NCI-H1105 (cell line): ENCODE measurements at places on chromosomes 12 and 14.

GRCh38 chr12:28620281-28620680 lies 430.0 kb downstream of the CCDC91 start:
- peak; percentile 1 for DNase-seq

- no peak for DNase-seq
Observed at GRCh38 chr12:49953151-49953550, 2.6 kb downstream of the AQP2 start.

- no peak for DNase-seq
Observed at GRCh38 chr14:105247715-105248367, 492 bp upstream of the BTBD6 start.

GRCh38 chr12:96051756-96052485 lies 16.5 kb upstream of the LTA4H start:
- no peak for DNase-seq

DNA sequence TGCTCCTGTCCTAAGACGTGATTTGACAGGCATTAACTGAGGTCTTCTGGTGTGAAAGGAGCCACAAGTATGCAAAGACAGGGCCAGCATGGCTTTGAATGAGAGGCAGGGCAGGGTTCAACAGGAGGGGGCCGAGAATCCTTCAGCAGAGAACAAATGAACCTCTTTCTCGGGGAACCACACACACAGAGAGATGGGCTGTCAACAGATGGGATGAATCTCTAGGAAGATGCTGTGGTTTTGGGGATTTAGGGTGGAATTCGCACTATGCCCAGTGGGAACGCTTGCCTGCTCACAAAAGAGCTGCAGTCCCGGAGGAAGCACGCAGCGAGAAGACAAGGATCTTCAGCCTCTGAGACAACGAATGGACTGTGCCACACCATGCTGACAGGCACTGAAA lies 513.4 kb downstream of the GLT1D1 start:
- DNase-seq, result no peak

GRCh38 chr14:95319312-95320077 lies at the start of gene CLMN:
Gene CLMN (minus strand): TSS chr14:95319908. CDS start chr14:95319792, 116 bp downstream.
- peak; percentile 65 for DNase-seq

- DNase-seq, result peak; percentile 51
Observed at GRCh38 chr14:33019346-33019745, 80.7 kb downstream of the NPAS3 start.

DNA sequence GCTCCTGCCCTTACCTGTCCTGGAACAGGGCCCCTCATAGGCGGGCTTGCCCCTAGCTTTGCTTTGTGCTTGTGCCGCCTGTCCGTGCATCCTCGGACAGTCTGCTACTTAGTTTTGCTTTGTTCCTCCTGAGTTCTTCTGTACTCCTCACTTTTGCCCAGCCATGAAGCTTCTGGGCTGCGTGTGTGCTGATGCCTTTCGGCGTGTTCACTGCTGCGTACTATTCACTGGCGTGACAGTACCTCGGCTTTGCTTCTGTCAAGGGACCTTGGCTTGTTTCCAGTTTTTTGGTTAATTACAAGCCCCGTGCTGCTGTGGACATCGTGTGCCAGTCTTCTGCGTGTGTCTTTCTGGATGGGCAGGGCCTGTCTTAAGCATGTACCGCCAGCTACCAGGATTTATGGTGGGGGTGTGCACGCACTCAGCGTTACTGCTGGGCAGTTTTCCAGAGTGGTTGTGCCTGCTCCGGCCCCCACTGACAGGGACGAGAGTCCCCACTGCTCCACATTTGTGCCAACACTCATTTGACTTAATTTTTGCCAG lies 2.5 kb downstream of the PACS2 start:
- no peak for DNase-seq

DNA sequence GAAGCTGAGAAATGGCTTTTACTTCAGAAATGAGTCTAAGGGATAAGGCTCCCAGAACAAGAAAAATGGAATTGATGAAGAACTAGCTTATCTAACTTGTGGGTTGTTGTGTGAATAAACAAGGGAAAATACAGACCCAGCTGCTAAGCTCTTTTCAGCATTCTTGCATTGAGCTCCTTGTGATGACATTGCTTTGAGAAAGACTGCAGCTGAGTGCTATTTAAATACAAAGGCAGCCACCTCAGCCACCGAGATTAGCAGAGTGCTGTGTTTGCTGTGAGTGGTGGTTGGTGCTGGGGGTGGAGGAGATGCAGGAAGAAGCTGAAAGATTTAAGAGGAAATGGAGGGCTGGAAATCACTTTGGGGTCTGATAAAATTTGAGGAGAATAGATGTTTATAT lies 396.0 kb upstream of the PRICKLE1 start:
- DNase-seq, result no peak

DNA sequence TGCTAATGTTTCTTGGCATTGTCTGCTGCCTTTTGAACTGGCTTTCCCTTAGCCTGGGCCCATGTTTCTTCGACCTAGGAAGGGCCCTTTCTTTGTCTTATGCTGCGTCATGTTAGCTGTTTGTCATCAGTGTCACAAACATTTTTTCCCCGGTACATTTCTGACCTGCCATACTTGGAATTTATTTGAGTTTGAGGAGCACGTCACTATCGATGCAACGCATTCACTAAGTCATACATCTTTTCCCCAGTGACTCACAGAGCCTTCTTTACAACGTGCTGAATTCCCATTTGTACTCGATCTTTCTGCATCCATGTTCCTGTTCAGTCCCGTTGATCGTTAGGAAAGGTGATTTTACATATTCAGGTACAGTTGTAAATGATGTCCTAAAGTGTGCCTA lies 56.2 kb upstream of the MMP17 start:
- no peak for DNase-seq

GRCh38 chr12:83147341-83147740 lies 460.6 kb downstream of the TMTC2 start:
- no peak for DNase-seq

DNA sequence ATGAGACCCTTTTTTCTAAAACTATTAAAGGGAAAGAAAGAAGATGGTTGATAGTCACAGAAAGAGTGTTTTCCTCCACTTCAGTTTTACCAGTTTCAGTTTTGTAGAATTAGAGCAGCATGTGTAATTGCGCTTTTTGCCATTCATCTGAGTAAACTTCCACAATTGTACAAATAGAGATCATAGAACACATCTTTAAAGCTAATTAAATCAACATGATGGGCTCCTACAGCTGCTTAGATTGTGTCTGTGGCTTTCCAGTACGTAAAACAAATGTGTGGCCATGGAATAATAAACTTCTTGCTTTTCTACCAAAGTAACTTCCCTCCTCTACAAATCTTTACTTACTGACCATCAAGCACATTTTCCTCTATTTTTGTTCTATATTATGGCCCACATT lies 84.2 kb upstream of the LRIG3 start:
- DNase-seq, result no peak

GRCh38 chr12:113154351-113154973 lies 4.9 kb downstream of the CFAP73 start:
- DNase-seq, result peak; percentile 42

DNA sequence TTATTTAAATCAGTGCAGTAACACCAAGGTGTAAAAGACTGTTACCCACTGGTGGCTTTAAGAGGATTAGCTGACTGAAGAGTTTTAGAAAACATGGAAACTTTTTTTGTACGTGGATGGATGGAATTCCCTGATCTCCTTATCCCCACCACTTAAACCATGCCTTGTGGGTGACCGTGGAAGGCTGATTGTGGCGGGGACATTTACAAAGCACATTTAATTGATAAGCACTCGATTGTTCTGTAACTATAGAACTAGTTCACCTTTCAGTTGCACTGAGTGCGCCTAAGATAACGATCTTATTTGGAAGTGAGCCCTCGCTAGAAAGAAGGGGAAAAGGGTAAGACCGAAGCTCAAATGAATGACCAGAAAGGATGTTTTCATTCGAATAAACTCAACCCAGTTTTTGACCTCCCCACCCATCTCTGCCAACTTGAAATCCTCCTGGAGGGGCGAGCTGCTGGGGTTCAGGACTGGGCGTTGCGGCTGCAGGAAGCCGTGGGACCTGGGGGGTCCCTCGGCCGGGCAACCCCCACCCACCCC lies 688 bp upstream of the RASSF3 start:
- DNase-seq, result no peak

GRCh38 chr12:41103614-41104013 lies 84.5 kb upstream of the PDZRN4 start:
- no peak for DNase-seq

- no peak for DNase-seq
Observed at GRCh38 chr12:47739297-47739696, 14.0 kb upstream of the ENDOU start.

DNA sequence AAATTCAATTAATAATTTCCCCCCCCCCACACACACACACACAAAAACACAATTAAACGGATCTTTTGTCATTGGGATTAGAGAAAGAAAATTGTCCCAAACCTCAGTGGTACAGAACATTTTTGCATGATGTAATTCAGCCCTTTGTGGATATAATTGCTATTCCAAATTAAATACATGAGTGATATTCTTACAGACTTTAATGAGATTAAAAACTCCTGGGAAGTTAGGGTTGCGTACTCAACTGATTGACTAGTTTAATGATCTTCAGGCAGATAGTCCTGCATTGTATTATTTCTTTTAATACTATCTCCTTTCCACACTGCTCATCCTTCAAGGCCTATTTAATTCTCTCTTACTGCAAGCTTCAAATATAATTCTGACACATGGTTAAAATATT lies 711.8 kb upstream of the LRFN5 start:
- no peak for DNase-seq

DNA sequence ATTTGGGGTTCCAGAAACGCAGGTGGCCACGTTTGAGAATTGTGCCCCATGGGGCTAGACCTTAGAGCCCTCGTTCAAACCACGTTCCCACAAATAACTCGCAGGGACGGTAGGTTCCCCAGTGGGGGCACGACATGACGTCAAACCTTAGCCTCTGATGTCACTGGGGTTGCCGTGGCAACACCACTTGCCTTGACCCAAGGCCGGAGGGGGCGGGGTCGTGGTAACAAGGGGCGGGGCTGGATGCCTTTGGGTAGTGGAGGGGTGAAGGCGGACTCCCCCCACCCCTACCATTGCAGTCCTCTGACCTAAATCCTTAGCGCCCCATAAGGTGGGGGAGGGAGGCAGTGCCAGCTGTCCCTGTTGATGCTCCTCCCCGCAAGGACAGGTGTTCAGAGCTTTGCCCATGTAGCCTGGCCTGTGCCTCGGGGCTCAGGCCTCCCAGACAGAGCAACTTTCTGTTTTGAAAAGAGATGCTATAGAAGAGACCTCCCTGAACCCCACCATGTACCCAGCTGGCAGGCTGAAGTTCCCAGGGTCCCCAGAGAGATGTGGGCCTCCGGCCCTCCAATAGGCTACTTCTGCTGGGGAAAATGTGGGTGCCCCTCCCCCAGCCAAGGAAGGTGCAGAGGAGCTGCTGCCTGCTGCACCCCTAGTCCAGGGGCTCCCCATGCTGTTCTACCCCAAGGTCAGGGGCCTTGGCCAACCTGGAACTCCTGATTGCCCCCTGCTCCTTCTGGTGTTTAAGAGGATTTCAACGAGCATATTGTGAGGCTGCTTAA lies 1.9 kb downstream of the FAM222A start:
- peak; percentile 66 for DNase-seq

DNA sequence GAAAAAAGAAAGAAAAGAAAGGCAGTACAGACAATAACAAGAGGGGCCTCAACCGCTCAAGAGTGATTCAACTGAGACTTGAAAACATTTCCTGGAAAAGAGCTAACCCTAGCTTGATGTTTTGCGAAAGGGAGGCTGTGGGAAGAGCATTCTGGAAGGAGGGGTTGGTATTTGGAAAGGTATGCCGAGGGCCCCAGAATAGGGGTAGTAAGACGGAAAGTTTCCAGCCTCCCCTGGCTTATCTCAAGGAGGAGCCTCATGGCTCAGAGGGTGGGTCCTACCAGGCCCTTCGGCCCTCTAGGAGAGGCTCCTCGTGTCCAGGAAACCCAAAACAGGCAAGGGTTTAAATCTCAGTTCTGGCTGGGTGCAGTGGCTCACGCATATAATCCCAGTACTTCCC lies 8.4 kb downstream of the RNU4-2 start:
- DNase-seq, result no peak

DNA sequence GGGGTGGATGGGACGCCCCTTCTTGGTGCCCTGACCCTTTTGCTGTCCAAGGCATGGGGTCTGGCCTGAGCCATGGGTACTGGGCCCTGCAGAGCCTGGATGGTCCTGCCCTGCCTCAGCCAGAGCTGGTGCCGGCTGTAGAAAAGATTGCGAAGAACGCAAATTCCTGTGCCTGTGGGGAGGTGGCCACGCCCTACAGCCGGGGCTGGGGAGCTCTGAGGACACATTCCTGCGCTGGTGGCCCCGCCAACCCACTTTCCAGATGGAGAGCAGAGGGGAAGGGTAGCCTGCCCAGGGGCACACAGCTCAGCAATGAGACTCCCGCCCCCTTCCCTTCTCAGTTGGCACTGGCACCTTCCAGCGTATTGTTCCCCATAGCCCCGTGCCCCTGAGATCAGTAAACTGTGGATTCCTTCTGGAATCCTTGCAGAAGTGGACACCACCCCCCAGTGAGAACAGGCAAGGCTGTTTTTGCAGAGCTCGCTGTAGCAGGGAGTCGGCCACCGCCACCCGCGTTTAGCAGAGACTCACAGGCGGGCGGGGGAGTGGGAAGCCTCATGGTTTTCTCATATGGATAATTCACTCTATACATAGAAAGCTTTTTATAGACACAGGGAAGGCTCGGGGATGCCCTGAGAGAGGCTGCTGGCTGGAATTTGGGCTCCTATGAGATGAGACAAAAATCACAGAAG lies 8.6 kb downstream of the INF2 start:
- DNase-seq, result no peak

GRCh38 chr12:121443193-121443870 lies 43.4 kb downstream of the RNF34 start:
- DNase-seq, result peak; percentile 69

DNA sequence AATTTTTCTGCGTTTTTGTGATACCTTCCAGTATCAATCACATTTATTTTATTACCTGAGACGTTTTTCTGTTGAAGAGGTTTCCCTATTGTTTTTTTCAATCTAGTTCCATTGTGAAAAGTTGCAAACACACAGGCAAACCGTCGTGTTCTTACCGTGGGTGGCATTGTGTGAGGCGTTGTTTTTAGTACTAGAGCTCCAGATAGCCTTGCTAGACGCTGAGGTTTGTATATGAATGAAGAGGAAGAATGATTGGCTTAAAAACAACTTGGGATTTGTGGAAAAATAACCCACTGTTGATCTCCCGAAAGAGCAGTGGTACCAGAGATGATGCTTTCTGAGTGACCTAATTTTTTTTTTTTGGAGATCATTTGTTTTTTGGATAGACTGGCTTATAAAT lies 1.0 kb downstream of the SOCS4 start:
- DNase-seq, result no peak

- DNase-seq, result no peak
Observed at GRCh38 chr14:66069036-66069435, 417.1 kb upstream of the CCDC196 start.

GRCh38 chr14:101357559-101358319 lies 203.6 kb upstream of the DIO3 start:
- DNase-seq, result no peak

- DNase-seq, result no peak
Observed at GRCh38 chr12:95996034-95996658, at the start of gene HAL. Gene HAL (minus strand): TSS chr12:95996344. CDS start chr12:95995910, 434 bp downstream.

DNA sequence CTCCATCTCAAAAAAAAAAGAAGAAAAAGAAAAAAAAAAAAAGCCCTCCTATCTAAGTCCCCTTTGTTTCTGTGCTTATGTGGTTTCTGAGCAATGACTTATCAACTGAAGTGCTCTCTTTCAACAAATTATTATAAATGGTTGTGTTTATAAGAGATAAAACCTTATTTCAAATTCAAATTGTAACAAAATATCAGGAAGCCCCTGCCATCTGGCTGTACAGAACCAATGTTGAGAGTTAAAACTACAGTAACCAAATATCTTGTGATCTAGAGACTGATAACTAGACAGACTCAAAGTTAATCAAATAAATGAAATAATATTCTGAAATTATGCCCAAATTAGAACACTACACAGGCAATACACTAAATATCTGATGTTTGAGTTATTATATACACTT lies 143.0 kb upstream of the CPNE8 start:
- no peak for DNase-seq
